ENCODE measurements at places on chromosomes 6 and 20.
A peak's percentile ranks its signal among the peaks of the same experiment; 100 is the strongest.

DNA sequence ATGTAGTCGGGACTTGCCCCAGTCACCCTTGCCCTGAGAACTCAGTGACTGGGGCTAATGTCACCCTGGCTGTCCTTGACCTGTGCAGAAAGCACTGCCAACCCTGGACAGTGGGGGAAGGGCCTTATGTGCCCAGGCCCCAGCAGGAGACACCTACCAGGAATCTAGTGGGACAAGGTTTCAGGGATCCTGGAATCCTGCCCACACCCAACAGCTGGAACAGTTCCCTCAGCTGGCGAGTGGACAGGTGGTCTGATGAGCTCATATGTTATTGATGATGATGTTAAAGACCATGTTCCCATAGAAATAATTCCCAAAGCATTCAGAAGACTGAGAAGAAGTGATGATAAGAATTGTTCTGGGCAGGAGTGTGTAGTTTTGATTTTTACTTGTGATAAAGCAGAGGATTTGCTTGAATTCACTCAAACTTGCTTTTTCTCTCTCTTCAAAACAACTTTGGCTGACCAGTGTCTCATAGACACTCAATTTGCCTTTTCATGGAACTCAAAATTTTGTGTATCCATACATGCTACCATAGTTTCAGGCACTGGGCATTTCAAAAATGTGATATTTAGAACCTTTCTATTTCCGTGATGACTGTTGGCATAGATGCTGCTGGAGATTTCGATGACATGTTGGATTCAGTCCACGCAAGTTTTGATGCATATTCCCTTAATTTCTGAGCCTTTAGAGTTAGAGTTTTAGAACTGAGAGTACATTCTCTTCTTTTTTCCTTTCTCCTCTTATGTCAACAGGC, 79.3 kb downstream of the SLC22A3 start:
- DNase-seq, result no peak

GRCh38 chr6:108895571-108895970, 47.3 kb downstream of the ARMC2 start:
- no peak for DNase-seq

GRCh38 chr6:12576389-12576788, 140.2 kb upstream of the PHACTR1 start:
- DNase-seq, result no peak

- peak; percentile 84 for DNase-seq
Measured at GRCh38 chr6:106520711-106521401, 108.4 kb downstream of the RTN4IP1 start.

DNA sequence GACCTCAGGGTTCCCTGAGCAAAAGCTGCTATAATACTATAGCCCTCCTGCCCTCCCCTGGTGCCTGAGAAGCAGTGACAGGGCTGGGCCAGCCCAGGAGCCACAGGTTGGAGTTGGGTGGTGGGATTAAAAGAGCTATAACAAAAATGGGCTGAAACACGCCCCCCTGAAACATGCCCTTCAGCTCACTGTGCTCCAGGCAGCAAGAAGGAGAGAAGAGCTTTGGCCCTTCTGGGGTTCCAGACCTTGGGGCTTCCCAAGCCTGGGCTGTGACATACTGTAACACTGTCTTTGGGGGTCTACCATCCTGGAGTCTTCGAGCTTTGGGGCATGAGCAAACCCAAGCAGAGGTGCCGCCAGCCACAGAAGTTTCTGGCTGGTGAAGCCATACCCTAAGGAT, 129.2 kb downstream of the HTR1B start:
- DNase-seq, result no peak

- DNase-seq, result no peak
Measured at GRCh38 chr6:26392932-26393636, 9.0 kb upstream of the BTN3A1 start.

GRCh38 chr6:25275436-25275835, 3.7 kb upstream of the CARMIL1 start:
- DNase-seq, result no peak

DNA sequence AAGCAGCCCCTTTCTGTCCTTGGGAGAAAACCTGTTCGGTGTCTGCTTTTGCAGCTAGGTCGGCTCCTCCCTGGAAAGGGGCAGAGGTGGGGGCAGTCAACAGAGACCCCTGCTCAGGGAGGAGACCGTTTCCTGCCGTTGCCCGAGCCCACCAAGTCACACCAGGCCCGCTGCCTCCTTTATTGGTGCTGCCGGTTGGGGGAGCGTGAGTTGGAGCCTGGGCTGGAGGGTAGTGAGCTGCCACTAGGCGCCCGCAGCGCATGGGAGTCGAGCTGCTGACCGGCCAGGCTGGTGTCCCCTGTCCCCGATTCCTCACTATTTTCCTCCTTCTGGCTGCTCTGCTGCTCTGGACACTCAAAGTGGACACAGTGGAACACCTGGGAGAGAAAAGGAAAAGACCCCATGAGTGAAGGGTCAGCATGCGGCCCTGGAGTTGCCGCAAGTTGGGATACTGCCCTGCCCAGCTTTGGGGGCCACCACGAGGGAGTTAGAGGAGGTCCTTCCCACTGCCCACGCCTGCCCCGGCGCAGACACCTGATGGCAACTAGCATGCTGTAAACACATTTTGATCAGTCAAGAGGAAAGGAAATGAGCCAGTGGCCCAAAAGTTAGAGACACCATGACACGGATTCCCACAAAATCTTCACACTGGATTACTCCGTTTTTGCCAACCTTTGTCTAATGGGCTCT, 355.4 kb downstream of the ZFAND3 start:
- no peak for DNase-seq

GRCh38 chr20:52622081-52622480, 350.1 kb upstream of the TSHZ2 start:
- DNase-seq, result no peak

GRCh38 chr6:37130704-37131103, 39.2 kb upstream of the PIM1 start:
- no peak for DNase-seq

- no peak for DNase-seq
Measured at GRCh38 chr6:40036186-40036585, 101.9 kb upstream of the MOCS1 start.

DNA sequence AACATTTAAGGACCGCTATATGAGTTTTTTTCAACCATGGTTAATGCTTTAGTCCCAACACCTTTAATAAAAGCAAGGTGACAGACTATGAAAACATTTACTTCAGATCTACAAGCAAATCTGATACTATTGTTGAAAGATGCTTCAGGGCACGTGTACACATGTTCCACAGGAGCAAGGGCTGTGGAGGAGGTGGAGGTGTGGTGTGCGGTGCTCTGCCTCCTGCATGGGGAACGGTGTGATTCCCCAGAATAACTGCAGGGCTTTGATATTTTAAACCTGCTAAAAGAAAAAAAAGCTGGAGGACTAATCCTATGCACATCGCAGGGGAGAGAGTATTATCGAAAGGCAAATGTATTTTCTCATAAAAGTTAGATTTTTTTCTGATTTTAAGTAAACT, 188.1 kb upstream of the CEP162 start:
- no peak for DNase-seq

DNA sequence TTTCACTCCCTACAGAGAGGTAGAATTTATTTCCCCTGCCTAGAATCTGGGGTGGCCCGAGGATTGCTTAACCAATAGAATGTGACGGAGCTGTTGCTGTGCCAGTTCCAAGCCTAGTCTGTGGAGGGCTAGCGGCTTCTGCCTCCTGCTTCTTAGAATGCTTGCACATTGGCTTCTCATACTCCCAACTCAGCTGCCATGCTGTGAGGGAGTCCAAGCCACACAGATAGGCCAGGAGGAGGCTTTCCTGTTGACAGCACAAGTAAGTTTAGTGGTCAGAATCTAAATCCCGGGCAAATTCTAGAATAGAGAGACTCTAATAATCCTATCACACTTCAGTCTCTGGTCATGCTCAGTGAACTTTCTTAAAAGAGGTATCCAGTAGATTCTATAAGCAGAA, 57.5 kb upstream of the SNRPB2 start:
- DNase-seq, result no peak

DNA sequence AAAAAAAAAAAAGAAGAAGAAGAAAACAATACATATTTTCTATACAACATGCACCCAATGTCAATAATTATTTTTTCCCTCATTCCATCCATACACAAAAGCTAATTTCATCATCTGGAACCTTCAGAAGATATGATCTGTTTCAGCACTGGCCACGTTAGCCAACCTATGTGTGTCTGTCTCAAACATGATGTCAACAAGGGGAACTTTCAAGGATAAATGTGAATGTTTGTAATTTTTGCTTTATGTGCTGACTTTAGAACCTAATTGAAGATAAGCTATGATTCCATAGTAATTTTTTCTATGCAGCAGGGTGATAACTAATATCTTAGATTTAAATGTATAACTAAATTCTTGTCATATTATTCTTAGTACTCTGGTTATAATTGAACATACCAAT, 37.9 kb downstream of the IPCEF1 start:
- no peak for DNase-seq

GRCh38 chr6:94894300-94894699, 683.0 kb upstream of the MANEA start:
- DNase-seq, result no peak

- no peak for DNase-seq
Measured at GRCh38 chr20:57663681-57664451, 43.6 kb upstream of the ZBP1 start.

- no peak for DNase-seq
Measured at GRCh38 chr6:33957892-33958525, 154.2 kb upstream of the MLN start.

- DNase-seq, result no peak
Measured at GRCh38 chr6:97059473-97059872, 134.9 kb downstream of the KLHL32 start.

DNA sequence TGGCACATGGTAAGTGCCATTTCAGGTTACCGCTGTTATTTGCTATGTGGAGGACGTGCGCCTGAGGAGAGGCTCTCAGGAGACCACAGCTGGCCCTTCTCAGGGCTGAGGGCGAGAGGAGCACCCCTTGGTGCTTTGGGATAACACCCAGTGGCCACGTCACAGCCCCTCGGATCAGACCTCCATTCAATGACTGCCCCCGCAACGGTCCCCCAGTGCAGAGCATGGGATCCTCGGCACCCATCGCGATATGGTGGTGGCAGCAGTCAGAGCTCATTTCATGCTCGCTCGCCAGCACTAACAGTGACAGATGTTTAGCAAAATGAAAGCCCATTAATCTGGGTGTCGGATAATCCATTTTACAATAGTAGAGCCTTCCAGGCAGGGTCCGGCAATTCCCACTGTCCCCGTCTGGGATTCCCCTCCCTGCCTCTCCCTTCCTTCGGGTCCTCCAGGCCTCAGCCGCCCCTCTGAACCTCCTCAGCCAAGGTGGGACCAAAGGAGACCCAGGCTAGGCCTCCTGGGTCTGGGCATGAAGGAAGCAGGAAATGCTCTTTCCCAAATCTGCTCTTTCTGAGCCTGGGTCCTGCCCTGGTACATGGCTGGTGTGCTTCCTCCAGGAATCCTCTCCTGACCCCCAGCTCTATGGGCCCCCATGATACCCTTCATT, 117.1 kb downstream of the GRM4 start:
- no peak for DNase-seq

- no peak for DNase-seq
Measured at GRCh38 chr20:58633161-58634053, 17.7 kb upstream of the STX16 start.

GRCh38 chr6:129938249-129939020, 77.3 kb upstream of the TMEM244 start:
- no peak for DNase-seq

- no peak for DNase-seq
Measured at GRCh38 chr6:56816370-56816769, 138.5 kb upstream of the BEND6 start.

GRCh38 chr6:157615420-157615769, 207.7 kb upstream of the SNX9 start:
- no peak for DNase-seq

DNA sequence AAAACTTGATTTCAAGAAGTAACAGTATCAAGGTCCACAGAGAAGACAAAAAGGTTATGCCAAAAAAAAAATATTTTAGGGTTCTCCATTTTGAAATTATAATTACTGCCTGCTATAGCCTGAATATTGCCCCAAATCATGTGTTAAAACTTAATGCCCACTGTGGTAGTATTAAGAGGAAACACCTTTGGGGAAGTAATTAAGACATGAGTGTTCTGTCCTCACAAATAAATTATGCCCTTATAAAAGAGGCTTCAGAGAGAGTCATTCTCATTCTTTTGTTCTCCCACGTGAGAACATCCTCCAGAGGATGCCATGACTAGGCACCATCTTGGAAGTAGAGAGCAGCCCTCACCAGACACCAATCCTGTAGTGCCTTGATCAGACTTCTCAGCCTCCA, 66.2 kb downstream of the GMDS start:
- DNase-seq, result no peak

DNA sequence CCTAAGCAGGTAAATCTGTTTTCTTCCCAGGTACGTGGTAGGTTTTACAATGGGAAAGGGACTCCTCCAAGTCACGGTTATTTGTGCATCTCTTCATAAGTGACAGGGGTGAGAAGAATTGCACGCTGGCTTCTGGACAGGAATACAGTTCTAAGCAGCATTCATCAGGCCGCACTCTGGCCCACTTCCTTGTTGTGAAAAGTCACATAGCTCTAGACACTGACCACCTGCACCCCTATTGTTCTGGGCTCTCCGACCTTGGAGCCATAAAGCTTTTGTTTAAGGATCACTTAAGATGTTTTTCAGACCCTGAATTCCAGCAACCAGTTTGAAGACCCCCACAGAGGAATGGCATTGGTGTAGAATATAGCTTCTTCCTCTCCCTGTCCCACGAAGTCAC, 31.4 kb downstream of the RAMACL start:
- no peak for DNase-seq

DNA sequence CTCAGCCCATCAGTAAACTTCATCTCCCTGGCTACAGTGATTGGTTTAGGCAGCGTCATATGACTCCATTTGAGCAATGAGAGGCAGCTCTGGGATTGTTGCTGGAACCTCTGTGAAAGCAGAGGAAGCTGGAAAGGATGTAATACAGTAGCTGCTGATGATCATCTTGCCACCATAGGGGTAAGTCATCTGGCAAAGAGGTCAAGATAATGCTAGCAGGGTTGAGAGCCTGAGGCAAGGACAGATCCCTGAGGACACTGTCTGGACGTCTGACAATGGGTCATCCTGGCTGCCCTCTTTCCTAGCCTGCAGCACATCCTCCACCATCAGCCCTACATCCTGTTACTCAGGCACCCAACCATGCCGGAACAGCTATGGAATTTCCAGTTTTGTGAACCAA, 25.5 kb upstream of the FKBP1A start:
- no peak for DNase-seq

DNA sequence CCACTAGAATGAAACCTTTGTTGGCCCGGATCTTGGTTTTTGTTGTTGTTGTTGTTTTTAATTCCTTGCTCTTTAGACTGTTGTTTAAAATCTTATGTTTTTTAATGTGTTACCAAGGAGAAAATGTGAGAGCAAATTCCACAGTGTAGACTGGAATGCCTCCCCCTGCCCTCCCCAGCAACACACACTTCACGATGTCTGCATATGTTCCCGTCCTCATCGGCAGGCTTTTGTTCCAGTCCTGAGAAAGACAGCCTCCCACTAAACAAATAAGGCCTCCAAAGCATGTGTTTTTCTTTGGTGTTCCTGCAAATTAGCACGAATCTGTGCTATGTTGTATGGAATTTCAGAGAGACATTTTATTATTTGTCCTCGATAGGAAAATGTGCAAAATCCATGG, 263.3 kb upstream of the QKI start:
- no peak for DNase-seq
